Naive thymus-derived CD8-positive, alpha-beta T cell (primary cell): ENCODE measurements at places on chromosomes 16 and 17.
A peak's percentile ranks its signal among the peaks of the same experiment; 100 is the strongest.

DNA sequence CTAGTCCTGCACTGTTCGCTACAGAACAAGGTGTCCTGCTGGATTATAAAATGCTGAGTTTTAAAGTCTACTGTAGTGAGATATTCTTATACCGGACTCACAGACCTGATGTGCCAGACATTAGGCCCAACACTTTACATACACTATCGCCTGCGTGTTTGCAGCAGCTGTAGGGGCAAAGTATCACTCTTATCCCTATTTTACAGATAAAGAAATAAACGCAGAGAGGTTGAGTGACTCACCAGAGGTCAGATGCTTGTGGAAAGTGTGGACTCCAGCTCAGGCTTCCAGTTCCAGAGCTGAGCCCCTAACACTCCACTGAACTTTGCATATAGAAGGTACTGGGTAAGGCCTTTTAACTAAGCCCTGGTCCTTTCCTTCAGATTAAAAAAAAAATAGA, 47.4 kb downstream of the PLXDC1 start:
- H3K27me3 ChIP-seq: no peaks in the 10 kb centered on the region
- H3K27ac ChIP-seq: peak overlapping the region; percentile 86
- peaks cover 7% of the 10 kb centered on the region for H3K36me3 ChIP-seq
- no peak overlapping the region for H3K4me3 ChIP-seq
- DNase-seq: no peak
- H3K4me1 ChIP-seq: peaks cover 37% of the 10 kb centered on the region

- H3K27ac ChIP-seq: peak overlapping the region; percentile 97
- H3K4me3 ChIP-seq: peak overlapping the region; percentile 59
- peaks cover 57% of the 10 kb centered on the region for H3K4me1 ChIP-seq
- H3K36me3 ChIP-seq: peaks cover 12% of the 10 kb centered on the region
- no peaks in the 10 kb centered on the region for H3K27me3 ChIP-seq
- no peak for DNase-seq
Observed at GRCh38 chr17:48294806-48295361, 135.1 kb downstream of the SKAP1 start.

DNA sequence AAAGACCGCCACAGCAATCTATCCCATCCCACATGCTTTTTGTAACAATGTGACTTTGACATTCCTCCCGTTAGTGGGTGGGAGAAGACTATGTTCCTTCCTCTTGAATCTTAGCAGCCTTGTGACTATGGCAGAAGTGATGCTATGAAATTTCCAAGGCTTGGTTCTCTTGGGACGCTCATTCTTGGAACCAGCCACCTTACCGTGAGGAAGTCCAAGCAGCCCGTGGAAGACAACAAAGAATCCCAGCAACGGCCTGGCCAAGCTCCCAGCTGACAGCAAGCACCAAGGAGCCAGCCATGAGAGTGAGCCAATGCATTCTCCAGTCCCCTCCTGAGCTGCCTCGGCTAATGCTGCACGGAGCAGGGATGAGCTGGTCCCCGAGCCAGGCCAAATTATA, 62.3 kb downstream of the VPS53 start:
- H3K4me1 ChIP-seq: no peaks in the 10 kb centered on the region
- DNase-seq: no peak
- H3K27me3 ChIP-seq: no peaks in the 10 kb centered on the region
- H3K36me3 ChIP-seq: peaks cover 39% of the 10 kb centered on the region
- no peak overlapping the region for H3K4me3 ChIP-seq

- H3K27ac ChIP-seq: no peak within 1 kb of the TSS
- peak within 1 kb of the TSS; percentile 41 for H3K4me3 ChIP-seq
- DNase-seq: no peak
Observed at GRCh38 chr17:32927724-32928585, at the start of gene TMEM98. Gene TMEM98 (plus strand): TSS chr17:32928153. CDS start chr17:32931529, 3,376 bp downstream.

- no peaks in the 10 kb centered on the region for H3K36me3 ChIP-seq
- no peak overlapping the region for H3K4me3 ChIP-seq
- H3K4me1 ChIP-seq: peaks cover 3% of the 10 kb centered on the region
Observed at GRCh38 chr16:1066584-1067172, 5.9 kb upstream of the SSTR5 start.

DNA sequence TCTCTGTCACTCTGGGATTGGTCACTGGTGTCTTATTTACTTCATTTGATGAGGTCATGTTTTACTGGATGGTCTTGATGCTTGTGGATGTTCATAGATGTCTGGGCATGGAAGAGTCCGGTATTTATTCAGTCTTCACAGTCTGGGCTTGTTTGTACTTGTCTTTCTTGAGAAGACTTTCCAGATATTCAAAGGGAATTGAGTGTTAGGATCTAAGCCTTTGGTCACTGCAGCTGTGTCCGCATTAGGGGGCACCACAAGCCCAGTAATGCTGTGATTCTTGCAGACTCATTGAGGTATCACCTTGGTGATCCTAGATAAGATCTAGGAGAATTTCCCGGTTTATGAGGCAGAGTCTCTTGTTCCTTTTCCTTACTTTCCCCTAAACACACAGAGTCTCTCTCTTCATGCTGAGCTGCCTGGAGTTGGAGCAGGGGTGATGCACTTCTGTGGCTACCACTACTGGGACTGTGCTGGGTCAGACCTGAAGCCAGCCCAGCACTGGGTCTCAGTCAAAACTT, 214.7 kb downstream of the SPECC1 start:
- H3K27ac ChIP-seq: no peak overlapping the region
- H3K4me3 ChIP-seq: no peak overlapping the region
- peaks cover 2% of the 10 kb centered on the region for H3K27me3 ChIP-seq

DNA sequence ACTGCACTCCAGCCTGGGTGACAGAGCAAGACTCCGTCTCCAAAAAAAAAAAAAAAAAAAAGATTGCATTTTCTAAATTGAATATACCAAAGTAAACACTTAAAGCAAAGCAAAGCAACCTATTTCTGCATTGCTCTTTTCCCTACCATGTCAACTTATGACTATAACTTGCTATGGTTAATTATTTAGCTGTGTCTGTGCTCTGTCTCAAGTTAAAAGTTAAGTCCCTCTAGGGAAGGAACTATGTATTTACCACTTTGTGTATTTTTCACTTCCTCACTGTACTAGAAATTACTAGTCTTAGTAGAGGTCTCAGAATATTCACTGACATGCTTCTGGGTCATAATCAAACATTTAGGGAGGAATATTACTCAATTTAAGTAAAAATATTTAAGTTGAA, 711.7 kb upstream of the SOX9 start:
- H3K4me1 ChIP-seq: no peaks in the 10 kb centered on the region
- H3K27me3 ChIP-seq: no peaks in the 10 kb centered on the region

GRCh38 chr17:5585836-5586521, 1.7 kb upstream of the NLRP1 start:
- peaks cover 57% of the 10 kb centered on the region for H3K4me1 ChIP-seq
- no peaks in the 10 kb centered on the region for H3K27me3 ChIP-seq
- H3K36me3 ChIP-seq: peaks cover 18% of the 10 kb centered on the region
- DNase-seq: no peak
- peak overlapping the region; percentile 12 for H3K4me3 ChIP-seq

DNA sequence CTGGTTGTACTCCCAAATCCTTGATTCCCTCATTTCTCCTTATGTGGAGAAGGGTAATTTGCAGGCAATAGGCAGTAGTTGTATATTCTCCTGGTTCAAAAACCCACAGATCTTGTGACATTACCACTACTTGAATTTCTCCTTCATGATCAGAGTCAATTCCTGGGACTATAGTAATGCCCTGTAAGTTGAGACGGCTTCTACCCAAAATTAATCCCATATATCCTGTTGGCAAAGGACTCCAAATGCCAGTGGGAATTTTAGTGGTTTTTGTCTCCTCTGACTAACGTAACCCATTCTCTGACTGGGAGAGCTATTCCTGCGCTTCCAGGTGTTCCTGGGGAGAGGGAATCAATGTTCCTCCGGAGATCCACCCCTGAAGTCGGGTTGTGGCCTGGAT, 11.6 kb upstream of the ZNF689 start:
- H3K4me1 ChIP-seq: no peaks in the 10 kb centered on the region
- no peaks in the 10 kb centered on the region for H3K27me3 ChIP-seq
- H3K27ac ChIP-seq: no peak overlapping the region
- no peaks in the 10 kb centered on the region for H3K36me3 ChIP-seq
- no peak overlapping the region for H3K4me3 ChIP-seq

- no peak for DNase-seq
- H3K4me3 ChIP-seq: no peak overlapping the region
- H3K27me3 ChIP-seq: no peaks in the 10 kb centered on the region
- H3K4me1 ChIP-seq: peaks cover 7% of the 10 kb centered on the region
Observed at GRCh38 chr17:72978593-72979218, 113.8 kb downstream of the SLC39A11 start.

GRCh38 chr16:68910051-68910450, 66.7 kb downstream of the TANGO6 start:
- no peak overlapping the region for H3K4me3 ChIP-seq
- H3K27ac ChIP-seq: no peak overlapping the region
- no peaks in the 10 kb centered on the region for H3K4me1 ChIP-seq

DNA sequence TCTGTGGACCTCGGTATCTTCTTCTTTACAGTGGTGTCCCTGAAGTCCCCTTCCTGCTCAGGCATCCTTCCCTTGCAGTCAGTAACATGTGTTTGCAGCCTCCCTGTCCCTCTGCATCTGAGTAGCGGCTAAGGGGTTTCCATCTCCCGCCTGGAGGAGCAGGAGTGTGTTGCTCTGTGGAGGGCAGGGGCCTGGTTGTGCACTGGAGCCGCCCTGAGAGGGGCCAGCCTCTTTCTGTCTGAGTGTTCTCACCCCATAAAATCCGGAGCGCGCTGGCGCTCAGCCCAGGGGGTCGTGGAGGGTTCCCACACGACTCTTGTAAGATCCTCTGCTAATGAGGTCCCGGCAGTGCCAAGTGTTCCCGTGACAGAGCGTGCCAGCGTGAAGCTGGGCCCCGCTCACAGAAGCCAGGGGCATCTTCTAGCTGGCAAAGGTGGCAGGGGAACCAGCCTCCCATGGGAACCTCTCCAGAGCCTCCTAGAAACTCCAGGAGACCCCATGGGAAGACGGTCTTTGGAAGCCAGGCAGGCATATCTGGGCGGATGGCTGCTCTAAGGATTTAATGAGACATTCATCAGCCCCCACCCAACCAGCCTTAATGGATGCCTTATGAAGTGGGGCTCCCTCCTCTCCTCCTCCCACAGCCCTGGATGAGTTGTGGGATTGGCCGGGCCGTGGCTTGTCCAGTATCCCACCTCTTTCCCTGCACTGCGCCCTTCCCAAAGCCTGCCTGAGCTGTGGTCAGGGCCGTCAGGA, 91.4 kb upstream of the GSE1 start:
- DNase-seq: no peak
- peaks cover 2% of the 10 kb centered on the region for H3K27me3 ChIP-seq
- no peak overlapping the region for H3K4me3 ChIP-seq
- no peaks in the 10 kb centered on the region for H3K36me3 ChIP-seq
- H3K4me1 ChIP-seq: peaks cover 8% of the 10 kb centered on the region

GRCh38 chr16:990516-991291, 9.1 kb downstream of the SOX8 start:
- no peak for DNase-seq
- H3K27ac ChIP-seq: no peak overlapping the region
- H3K27me3 ChIP-seq: no peaks in the 10 kb centered on the region
- H3K36me3 ChIP-seq: peaks cover 6% of the 10 kb centered on the region
- H3K4me3 ChIP-seq: no peak overlapping the region
- peaks cover 10% of the 10 kb centered on the region for H3K4me1 ChIP-seq

DNA sequence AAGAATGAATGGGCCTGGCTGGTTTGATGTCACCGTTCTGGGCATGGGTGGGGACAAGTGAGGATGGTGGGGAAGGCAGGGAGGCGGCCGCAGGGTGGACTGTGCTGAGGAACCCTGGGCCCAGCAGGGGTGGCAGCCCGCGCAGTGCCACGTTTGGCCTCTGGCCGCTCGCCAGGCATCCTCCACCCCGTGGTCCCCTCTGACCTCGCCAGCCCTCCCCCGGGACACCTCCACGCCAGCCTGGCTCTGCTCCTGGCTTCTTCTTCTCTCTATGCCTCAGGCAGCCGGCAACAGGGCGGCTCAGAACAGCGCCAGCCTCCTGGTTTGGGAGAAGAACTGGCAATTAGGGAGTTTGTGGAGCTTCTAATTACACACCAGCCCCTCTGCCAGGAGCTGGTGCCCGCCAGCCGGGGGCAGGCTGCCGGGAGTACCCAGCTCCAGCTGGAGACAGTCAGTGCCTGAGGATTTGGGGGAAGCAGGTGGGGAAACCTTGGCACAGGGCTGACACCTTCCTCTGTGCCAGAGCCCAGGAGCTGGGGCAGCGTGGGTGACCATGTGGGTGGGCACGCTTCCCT, 6.5 kb upstream of the SERPINF1 start:
- H3K36me3 ChIP-seq: no peaks in the 10 kb centered on the region
- H3K27ac ChIP-seq: peak overlapping the region; percentile 43
- H3K27me3 ChIP-seq: no peaks in the 10 kb centered on the region
- DNase-seq: no peak

DNA sequence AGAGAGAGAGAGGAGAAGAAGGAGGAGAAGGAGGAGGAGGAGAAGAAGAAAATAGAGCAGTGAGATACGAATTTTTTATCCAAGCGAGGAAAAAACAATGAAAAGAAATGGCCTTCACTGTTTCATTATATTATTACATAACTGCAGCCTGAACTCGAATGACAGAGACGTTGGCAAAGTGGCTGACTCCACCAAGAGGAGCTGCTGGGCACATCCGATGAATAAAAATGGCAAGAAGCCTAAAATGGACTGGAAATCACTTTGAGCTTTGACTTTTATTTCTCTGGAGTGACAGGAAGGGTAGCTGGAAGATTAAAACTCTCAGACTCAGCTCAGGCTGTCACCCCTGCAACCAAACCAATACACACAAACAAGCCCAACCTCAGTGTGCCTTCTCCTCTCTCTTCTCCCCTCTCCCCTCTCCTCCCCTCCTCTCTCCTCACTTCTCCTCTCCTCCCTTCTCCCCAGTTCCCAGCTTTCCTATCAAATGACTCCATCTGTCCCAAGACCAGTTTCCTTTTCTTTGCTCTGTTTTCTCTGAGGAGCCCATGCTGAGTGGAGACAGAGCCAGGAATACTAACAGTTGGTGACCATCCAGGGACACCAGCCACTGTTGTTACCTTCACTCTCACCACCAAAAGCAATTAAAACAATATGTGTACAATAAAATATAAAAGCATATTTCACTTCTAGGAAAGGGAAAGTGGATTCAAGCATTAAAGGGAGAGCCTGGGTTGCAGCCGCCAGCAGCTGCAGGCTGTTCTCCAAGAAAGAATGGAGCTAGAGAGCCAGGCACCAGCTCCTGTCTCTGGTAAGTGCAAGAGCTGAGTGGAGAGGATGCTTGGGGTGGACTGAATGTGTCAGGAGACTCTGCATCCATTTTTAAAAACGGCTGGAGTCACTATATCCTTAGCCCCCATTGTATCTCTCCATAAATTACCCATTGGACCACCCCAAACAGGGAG, 51.2 kb downstream of the SOX9 start:
- H3K27me3 ChIP-seq: peaks cover 28% of the 10 kb centered on the region
- no peak overlapping the region for H3K4me3 ChIP-seq
- H3K27ac ChIP-seq: no peak overlapping the region
- H3K4me1 ChIP-seq: no peaks in the 10 kb centered on the region
- no peak for DNase-seq
